ENCODE measurements at places on chromosomes 5 and 9.

GRCh38 chr5:95069948-95070347, 214.9 kb downstream of the MCTP1 start:
- no peak for DNase-seq

- DNase-seq, result no peak
Observed at GRCh38 chr9:85258236-85258635, 483.5 kb downstream of the AGTPBP1 start.

- no peak for DNase-seq
Observed at GRCh38 chr5:97728920-97729319, 545.9 kb upstream of the RIOK2 start.

GRCh38 chr9:27365707-27366376, 68.9 kb upstream of the EQTN start:
- no peak for DNase-seq

GRCh38 chr5:173547579-173547978, 68.9 kb downstream of the BOD1 start:
- no peak for DNase-seq

- peak; percentile 68 for DNase-seq
Observed at GRCh38 chr5:170333161-170333910, 35.8 kb upstream of the LCP2 start.

DNA sequence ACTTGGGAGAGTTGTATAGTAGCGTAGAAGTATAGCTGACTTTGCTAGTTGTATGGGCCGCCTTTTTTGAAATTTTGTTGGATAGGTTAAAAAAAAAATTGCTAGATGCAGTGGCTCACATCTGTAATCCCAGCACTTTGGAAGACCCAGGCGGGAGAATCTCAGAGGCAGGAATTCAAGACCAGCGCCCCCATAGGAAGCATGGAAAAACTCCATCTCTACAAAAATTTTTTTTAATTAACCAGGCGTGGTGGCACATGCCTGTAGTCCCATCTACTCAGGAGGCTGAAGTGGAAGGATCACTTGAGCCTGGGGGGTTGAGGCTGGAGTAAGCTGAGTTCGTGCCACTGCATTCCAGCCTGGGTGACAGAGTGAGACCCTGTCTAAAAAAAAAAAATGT, 59.2 kb downstream of the SMC5 start:
- DNase-seq, result peak; percentile 24

- DNase-seq, result peak; percentile 87
Observed at GRCh38 chr9:113541019-113541900, 77.7 kb downstream of the RGS3 start.

DNA sequence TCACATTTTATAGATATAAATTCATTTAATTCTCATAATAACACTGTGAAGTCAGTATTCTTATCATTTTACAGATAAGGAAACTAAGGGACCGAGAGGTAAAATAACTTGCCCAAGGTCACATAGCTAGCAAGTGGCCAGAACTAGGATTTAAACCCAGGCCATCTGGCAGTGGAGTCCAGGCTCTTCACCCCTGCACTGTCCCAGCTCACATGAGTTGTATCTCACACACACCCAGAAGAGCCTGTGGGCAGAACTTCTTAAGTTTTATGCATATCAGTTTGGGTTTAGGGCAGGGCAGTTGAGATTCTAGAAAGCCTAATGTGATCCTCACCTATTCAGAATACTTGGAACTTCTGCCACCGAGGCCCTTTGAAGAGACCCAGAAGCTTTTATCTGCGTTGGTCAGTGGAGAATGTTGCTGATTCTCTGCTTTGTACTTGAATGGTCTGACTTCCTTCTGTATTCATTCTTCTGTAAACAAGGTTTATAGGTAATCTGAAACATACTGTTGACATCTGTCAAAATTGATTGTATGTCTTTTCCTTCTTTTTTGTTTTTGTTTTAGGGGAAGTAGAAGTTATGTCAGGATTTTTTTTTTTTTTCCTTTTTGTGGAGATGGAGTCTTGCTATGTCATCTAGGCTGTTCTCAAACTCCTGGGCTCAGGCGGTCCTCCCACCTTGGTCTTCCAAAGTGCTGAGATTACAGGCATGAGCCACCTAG, 75.8 kb downstream of the KIAA1958 start:
- no peak for DNase-seq

GRCh38 chr5:14868771-14869170, 2.8 kb downstream of the ANKH start:
- no peak for DNase-seq

DNA sequence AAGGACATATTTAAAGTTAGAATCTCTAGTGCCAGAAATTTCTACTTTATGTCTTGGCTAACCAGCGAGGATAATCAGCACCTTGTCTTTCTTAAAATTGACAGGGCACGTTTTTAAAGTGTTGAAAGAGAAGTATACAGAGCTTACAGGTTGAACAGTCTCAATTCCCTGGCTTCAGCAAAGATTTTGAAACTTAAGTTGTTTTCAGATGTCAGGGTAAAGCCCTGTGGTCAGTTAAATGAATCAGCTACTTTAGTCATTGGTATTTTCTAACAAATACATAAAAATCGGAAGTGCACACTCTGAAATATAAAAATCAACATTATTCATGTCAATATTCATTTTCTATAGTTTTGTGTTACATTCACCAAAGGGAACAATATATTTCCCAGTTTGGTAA, 29.1 kb downstream of the SNCAIP start:
- DNase-seq, result no peak

DNA sequence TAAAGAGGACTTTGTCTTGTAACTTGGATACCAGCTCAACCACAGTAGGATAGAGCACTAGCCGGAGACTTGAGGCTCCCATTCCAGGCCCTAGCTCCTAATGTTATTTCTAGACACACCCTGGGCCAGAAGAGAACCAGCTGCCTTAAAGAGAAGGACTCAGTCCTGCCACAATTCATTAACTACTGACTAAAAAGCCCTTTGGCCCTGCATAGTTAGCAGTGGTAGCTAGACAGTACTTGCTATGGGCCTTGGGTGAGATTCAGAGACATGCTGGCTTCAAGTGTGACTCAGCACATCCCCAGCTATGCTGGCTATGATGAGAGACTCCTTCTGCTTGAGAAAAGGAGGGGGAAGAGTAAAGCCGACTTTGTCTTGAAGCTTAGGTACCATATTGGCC, 47.3 kb downstream of the TMEM167A start:
- DNase-seq, result no peak

DNA sequence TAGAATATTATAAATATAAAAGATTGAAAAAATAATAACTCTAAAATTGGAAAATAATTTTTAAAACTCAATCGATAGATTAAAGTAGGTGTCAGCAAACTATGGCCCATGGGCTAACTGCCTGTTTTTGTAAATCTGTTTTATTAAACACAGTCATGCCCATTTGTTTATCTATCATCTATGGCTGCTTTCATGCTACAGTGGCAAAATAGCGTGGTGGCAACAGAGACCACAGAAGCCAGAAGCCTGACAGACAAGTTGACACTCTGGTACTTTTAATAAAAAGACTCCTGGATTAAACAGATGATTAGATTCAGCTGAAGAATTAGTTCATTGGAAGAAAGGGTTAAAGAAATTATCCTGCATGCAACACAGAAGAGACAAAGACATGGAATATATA, 400.7 kb upstream of the RORB start:
- DNase-seq, result no peak

GRCh38 chr9:78928625-78929405, 631.9 kb downstream of the PSAT1 start:
- no peak for DNase-seq

DNA sequence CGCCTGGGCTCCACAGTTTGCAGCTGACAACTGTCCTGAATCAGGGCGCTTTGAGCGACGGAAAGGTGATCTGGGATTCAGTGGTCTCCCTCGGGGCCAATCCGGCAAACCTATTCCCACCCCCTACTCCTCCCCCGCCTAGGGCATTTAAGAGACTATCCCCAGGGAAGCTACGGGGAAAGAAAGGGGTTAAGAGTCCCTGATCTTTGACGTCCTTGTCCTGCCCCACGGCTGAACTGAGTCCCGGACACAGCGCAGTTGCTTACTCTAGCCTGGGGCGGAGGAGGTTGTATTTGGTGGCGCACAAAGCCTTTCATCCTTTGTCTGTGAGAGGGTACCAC, 3.4 kb downstream of the RORB start:
- DNase-seq, result peak; percentile 52

DNA sequence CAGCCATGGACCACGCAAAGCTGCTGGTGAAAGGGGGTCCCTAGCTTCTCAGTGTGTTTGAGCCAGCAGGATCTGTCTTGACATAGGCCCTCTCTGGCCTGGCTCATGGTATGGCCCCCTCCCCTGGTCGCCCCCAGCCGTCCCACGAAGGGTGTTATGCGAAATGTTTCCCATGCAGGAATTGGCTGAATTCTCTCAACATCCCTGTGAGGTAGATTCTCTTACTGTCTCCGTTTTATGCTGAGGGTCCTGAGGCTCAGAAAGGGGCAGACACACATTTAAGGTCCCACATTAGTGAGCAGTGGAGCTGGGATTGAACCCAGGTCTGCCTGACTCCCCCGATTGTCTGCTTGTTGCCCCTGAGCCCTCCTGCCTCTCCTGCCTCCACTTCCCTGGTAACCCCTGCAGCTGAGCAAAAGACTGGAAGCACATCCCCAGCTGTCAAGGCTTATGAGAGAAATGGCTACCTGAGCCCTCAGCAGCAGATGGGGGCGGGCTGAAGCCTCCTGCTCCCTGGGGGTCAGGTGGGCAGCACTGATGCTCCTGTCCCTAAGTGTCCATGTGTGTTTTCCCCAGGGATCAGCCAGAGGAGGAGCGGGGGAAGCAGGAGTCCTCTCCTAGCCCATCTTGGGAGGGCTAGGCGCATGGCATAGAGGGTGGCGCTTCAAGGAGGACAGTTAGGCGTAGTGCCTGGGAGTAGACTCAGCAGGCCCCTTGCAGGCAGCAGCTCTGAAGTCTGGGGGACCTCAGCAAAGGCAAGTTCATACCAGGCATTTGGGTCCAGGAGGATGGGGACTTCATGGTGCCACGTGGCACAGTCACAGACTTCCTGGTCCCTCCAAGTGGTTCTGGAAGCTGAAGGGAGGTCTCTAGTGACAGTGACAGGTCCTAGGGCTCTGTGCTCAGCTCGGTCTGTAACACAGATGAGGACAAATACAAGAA, 49.0 kb upstream of the GARNL3 start:
- DNase-seq, result no peak

DNA sequence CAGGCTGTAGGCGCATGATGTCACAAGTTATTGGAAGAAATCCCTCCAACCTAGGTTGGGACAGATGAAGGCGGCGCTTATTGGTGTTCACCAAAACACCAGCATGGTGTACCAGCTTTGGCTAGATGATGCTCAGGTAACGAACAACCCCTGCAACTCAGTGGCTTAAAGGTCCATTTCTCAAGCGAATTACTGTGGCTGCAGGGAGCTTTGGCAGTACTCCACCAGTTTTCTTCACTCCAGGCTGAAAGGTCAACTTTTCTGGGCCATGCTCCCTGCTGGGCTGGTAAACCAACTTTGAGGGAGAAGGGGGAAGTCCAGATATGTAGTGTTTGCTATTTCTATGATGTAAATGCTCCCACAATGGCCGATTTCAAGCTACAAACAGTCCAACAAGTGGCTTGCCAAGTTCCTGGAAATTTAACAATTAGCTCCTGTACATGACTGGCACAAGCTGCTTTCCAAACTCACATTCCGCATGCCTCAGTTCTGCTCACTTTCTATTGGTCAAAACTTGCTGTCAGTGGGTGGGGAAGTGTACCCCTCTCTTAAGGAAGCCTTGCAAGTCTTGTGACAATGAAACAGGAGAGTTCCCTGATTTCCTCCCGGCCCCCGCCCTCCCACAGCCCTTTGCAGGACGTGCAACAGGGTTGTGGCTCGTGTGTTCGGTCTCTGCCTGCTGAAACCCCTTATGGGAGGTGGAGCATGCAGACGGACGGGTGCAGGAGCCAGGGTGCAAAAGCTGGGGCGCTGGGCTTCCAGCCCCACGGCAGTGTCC, 588 bp upstream of the ZBED3 start:
- DNase-seq, result peak; percentile 4

DNA sequence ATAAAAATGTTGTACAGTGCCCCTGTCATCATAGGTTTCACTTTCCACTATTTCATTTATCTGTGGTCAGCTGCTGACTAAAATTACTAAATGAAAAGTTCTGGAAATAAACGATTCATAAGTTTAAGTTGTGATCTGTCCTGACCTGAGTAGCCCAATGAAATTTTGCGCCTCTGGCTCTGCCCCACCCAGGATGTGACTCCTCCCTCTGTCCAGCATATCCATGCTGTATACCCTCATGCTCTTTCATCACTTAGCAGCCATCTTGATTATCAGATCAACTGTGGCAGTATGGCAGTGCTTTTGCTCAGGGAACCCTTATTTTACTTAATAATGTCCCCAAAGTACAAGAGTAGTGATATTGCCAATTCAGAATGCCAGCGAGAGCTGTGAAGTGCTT, 97.3 kb downstream of the STARD4 start:
- no peak for DNase-seq

GRCh38 chr5:140298183-140298601, 4.7 kb downstream of the PFDN1 start:
- no peak for DNase-seq

- DNase-seq, result peak; percentile 75
Observed at GRCh38 chr9:89185980-89186379, 7.4 kb upstream of the SHC3 start.

DNA sequence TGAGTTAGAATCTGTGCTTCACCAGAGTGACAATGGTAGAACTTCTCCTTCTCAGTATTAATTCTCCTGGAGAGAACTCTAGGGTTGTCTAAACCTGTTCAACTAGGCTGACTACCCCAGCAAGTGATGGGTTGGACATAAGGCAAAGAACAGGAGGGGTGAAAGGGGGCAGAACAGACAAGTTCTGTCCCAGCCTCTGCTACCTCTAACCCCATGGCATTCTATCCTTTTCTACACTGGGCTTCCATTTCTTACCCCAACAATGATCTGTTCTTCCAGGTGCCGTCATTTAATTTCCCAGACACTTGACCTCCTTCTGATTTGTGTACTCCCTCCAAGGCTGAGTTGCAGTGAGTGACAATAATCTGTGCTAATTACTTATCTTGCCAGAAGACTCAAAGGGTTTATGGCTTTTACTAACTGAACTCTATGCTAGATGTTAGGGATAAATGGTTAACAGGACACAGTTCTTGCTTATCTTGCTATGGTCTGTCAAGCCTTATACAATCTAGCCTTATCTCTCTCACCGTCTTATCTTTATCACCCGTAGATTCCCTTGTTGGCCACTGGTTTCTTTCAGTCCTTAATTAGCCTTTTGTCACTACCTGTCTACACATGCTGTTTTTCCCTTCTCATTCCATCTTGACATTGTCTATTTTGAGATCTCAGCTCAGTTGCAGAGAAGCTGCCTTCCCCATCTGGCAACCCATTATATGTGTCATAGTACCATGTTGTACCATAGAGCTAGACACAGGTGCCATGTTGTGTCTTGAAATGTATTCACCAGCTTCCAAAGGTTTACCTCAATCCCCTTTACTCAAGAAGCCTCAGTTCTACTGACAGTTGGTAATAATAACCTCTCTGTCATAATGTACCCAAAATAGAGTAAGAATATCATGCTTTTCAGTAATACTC, 10.0 kb upstream of the MATR3 start:
- DNase-seq, result no peak

DNA sequence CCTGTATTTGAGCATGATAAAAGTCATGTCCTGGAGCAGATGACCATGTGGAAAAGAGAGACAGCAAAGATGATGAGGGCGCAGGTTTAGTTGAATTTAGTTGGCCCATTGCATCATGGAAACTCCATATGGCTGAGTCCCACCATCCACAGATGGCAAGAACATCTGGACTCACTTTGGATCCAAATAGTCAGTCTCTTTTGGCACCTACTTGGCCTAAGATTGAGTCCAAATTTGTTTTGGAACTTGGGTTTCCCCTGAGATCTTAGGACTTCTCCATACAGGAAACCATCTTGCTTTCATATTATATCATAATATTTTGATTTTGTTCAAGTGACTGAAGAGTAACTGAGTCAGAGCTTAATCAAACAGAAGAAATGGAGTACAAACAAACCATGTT, 217.5 kb downstream of the DRD1 start:
- no peak for DNase-seq

Measured in neural progenitor cell (in vitro differentiated cells).